ENCODE measurements at places on chromosomes 16 and 17.

DNA sequence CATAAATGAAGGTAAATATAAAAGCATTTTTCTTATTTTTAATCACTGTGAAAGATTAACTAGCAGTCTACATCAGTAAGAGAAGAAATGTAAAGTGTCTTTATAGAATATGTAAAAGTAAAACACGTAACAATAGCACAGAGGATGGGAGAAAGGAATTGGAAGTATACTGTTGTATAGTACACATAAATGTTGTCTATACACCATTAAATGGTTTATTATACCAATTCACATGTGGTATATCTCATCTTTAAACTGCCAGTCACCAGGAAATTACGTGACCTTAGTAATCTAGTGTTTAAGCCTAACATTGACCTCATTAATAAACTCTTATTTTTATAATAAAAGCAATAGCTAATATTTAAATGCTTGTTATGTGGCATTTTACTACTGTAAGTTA is 87.4 kb downstream of the USP32 start:
- peaks cover 18% of the 10 kb centered on the region for H3K4me1 ChIP-seq
- peaks cover 4% of the 10 kb centered on the region for H3K36me3 ChIP-seq
- H3K27me3 ChIP-seq = no peaks in the 10 kb centered on the region
- no peak for DNase-seq
- no peak overlapping the region for H3K27ac ChIP-seq
- H3K4me3 ChIP-seq = no peak overlapping the region

DNA sequence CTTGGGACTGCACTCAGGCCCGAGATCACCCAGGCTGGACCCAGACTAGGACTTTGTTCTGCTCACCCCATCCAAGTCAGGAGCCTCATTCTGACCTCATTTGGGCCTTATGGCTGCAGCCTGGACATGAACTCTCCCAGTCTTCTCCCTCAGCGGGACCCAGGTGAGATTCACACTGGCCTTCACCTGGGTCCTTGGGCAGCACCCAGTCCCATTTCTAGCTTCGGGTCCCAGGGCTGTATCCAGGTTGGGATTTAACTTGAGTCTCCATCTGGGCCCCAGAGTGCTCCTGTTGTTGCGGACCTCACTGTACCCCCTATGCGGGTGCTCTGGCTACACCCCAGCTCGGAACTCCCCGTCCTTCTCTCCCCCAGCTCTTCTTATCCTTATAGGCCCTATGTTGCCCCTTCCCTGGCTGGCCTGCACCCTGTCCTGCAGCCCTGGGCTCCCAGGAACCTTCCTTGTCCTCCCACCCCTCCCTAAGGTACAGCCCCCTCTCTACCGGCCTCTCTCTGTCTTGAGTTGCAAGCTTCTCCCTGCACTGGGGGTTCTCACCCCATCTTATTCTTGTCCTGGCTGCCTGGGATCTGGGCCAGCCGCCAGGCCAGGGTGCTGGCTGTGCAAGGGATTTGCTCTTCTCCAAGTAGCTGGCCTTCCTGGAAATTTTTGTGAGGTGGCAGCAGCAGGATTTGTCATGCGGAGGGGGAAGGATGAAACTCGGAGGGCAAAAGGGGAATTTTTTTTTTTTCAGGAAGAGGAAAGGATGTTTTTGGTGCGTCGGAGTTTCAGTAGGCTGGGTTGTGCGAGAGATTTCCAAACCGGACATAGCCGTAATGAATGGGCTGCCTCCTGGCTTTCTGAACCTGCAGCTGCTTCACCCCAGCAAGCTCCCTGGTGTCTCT is 904 bp downstream of the MAP2K3 start:
- no peaks in the 10 kb centered on the region for H3K27me3 ChIP-seq
- peak overlapping the region; percentile 98 for H3K4me3 ChIP-seq
- peaks cover 49% of the 10 kb centered on the region for H3K4me1 ChIP-seq
- peak; percentile 39 for DNase-seq
- peak overlapping the region; percentile 89 for H3K27ac ChIP-seq

- DNase-seq = no peak
- H3K4me3 ChIP-seq = no peak overlapping the region
- H3K4me1 ChIP-seq = no peaks in the 10 kb centered on the region
- H3K36me3 ChIP-seq = no peaks in the 10 kb centered on the region
- no peaks in the 10 kb centered on the region for H3K27me3 ChIP-seq
These were observed 263.7 kb downstream of the MAP2K6 start for GRCh38 chr17:69678206-69678605.

DNA sequence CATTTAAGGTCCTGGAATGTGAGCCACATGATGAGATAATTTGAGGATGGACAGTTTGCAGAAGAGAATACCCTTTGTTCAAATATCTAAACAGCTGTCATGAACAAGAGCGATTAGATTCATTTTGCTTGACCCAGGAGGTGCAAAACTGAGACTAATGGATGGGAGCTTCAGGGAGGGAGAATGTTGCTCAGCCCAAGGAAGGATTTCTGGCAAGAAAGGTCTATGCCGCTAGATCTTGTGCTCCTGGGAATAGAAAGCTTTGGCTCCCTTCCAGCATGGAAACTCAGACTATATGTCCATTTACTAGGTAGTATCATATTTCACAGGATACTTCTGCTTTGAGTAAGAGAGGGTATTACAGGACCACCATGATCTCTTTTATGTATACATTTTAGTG is 14.8 kb upstream of the CDH11 start:
- no peak overlapping the region for H3K4me3 ChIP-seq
- no peaks in the 10 kb centered on the region for H3K4me1 ChIP-seq
- no peak overlapping the region for H3K27ac ChIP-seq

- no peaks in the 10 kb centered on the region for H3K36me3 ChIP-seq
- no peaks in the 10 kb centered on the region for H3K4me1 ChIP-seq
- no peaks in the 10 kb centered on the region for H3K27me3 ChIP-seq
- no peak overlapping the region for H3K27ac ChIP-seq
These were observed 34.2 kb downstream of the COPRS start for GRCh38 chr17:31824766-31825360.

- H3K27me3 ChIP-seq = no peaks in the 10 kb centered on the region
- H3K4me1 ChIP-seq = peaks cover 29% of the 10 kb centered on the region
- H3K4me3 ChIP-seq = no peak overlapping the region
- no peak for DNase-seq
- H3K27ac ChIP-seq = no peak overlapping the region
These were observed 4.2 kb downstream of the PLD6 start for GRCh38 chr17:17201907-17202306.

DNA sequence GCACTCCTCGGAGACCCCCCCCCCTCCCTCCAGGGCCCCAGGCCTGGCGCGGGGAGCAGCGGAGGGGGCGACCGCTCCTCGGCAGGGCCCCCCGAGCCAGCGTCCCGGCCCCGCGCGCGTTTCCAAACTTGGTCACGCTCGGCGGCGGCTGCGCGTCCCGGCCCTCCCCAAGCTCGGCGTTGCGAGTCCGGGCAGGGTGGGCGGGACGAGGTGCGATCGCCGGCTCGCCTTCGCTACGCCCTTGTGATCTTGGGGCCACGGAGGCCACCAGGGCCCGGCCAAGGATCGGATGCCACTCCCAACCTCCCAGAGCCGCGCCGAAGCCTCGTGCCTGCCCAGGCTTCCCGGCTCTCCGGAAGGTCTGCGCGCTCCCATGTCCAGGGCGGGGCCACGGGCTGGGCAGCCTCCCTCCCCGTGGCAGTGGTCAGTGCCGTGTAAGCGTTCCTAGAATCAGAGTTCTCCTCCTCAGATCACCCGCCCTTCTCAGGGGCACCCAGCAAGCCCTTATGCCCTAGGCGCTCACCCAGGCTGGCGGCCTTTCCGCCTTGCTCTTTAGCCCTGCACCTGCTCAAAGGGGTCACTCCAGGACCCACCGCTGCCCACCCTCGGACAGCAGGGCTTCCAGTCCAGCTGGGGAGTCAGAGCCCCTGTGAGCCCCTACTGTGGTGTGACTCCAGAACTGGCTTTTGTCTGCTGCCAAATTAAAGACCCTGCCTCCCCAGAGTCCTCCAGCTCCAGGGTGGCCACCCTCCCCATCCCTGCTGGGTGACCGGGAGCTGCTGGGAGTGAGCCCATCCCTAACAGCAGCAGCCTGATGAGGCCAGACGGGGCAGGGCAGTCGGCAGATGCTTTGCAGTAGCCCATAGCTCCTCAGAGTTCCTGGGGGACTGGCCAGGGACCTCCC is 12.2 kb upstream of the MRPS23 start:
- no peaks in the 10 kb centered on the region for H3K36me3 ChIP-seq
- no peak overlapping the region for H3K27ac ChIP-seq
- peaks cover 13% of the 10 kb centered on the region for H3K4me1 ChIP-seq
- H3K27me3 ChIP-seq = peaks cover 10% of the 10 kb centered on the region
- no peak for DNase-seq

- no peaks in the 10 kb centered on the region for H3K36me3 ChIP-seq
- DNase-seq = peak; percentile 22
- H3K27me3 ChIP-seq = peaks cover 18% of the 10 kb centered on the region
- H3K27ac ChIP-seq = no peak overlapping the region
These were observed 27.7 kb upstream of the CBX4 start for GRCh38 chr17:79866791-79867518.

GRCh38 chr16:57609541-57610401 is 18.7 kb upstream of the ADGRG1 start:
- H3K27ac ChIP-seq = peak overlapping the region; percentile 94
- no peaks in the 10 kb centered on the region for H3K27me3 ChIP-seq
- peaks cover 51% of the 10 kb centered on the region for H3K4me1 ChIP-seq
- H3K4me3 ChIP-seq = peak overlapping the region; percentile 48

- H3K27ac ChIP-seq = no peak overlapping the region
- peaks cover 7% of the 10 kb centered on the region for H3K4me1 ChIP-seq
- no peak for DNase-seq
- no peak overlapping the region for H3K4me3 ChIP-seq
These were observed 358.5 kb downstream of the CA10 start for GRCh38 chr17:51799981-51800380.

- H3K27ac ChIP-seq = no peak overlapping the region
- H3K4me1 ChIP-seq = peaks cover 3% of the 10 kb centered on the region
These were observed 102.6 kb upstream of the CREBBP start for GRCh38 chr16:3983081-3983520.

- H3K27ac ChIP-seq = no peak overlapping the region
- H3K4me3 ChIP-seq = no peak overlapping the region
- no peak for DNase-seq
These were observed 14.6 kb upstream of the HSBP1 start for GRCh38 chr16:83793179-83793578.

DNA sequence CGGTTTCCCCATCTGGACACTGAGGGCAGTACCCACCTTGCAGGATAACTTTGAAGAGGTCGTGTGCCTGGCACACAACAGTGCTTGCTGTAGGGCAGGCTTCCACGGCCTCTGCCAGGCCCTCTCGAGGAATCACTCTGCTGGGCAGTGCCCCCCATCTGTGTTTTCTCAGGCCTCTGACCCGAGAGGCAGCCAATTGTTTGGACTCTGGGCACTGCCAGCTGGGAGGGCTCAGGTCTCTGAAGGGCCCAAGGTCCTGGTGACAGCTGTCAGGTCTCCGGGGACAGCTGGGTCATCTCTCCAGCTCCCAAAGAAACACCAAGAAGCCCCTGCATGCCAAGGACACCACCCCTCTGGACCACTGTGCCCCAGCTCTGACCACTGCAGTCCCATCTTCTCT is 1.0 kb upstream of the RAB26 start:
- H3K36me3 ChIP-seq = peaks cover 12% of the 10 kb centered on the region
- no peaks in the 10 kb centered on the region for H3K27me3 ChIP-seq
- peaks cover 23% of the 10 kb centered on the region for H3K4me1 ChIP-seq
- H3K27ac ChIP-seq = no peak overlapping the region
- no peak overlapping the region for H3K4me3 ChIP-seq

DNA sequence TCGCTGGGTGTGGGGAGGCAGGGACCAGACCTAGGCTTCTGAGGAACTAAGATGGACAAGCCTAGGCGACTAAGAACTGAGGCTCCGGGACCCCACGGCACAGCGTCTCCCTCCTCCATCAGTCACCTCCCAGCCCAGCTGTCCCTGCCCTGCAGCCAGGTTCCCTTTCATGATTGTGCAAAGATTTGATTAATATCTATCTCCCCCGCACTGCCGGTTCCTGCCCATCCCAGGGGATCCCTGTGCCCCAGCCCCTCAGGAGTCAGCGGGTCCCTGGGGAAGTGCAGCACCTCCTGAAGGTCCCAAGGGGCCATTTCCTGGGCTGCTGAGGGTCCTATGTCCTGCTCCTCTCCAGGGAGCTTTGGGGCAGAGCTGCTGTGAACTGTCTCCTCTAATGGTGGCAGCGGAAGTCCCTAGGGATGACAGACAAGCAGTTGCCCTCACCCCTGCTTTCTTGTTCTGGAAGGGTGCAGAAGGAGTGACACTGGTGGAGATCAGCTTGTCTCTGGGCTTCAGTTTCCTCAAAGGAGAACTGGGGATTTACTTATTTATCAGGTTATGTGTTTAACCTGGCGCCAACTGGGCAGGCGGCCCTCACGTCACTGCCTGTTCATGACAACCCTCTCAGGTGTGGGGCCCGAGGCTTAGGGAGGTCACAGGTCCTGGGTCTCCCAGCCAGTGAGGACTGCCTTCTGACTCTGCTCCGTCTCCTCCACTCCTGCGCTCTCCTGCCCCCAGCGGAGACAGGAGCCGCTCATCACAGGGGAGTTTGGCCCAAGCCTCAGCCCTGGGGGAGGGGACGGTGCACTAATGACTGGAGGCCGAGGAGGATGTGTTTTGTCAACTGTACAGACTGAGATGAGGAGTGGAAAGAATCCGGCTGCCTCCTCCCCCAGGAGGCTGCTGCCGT is 1.9 kb upstream of the C16orf74 start:
- H3K36me3 ChIP-seq = no peaks in the 10 kb centered on the region
- peaks cover 14% of the 10 kb centered on the region for H3K4me1 ChIP-seq
- no peak for DNase-seq
- H3K4me3 ChIP-seq = no peak overlapping the region

DNA sequence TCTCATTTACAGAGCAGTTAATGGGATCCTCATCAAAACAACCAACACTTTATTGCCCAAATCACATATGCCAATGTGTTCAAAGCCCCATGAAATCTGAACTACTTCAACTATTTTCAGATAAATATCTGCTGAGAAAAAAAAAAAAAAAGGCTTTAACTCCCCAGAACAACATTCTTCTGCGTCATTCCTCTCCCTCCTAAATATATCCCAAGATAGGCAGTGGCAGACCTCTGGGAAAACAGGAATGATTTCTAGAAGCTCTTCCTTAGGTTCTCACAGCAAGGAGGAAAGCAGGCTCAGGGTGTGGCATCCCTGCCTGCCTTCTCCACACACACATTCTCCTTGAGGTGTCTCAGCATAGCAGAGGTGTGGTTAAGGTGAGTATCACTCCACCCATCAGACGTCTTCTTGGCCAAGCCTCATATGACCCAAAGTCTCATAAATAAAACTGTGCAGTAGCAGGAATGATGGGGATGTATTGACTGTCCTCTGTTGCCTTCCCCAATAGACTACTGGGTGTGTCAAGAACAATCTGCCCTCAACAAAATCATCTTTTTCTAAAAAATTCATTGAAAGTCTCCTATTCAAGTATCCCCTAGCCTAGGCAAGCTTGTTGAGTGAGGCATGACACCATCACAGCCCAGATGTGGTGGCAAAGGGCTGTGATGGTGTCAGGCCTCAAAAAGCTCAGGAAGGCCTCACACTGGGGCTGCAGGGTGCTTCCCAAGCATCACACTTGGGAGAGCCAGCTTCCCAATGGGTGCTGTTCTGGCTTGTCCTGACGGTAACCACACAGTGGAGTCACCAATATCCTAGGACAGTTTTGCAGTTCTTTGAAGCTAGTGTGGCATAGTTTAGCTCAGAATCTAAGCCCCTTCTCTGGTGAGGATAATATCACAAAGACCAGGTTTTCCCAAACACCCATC is 135.4 kb upstream of the SOX9 start:
- no peak overlapping the region for H3K27ac ChIP-seq
- H3K36me3 ChIP-seq = no peaks in the 10 kb centered on the region
- no peak overlapping the region for H3K4me3 ChIP-seq

All from activated CD4-positive, alpha-beta memory T cell treated with anti-CD3 and anti-CD28 coated beads for 36 hours (primary cell).